ENCODE measurements at places on chromosomes 1 and 21.

- DNase-seq = no peak
These were observed 19.9 kb downstream of the NIBAN1 start for GRCh38 chr1:184954232-184954995.

DNA sequence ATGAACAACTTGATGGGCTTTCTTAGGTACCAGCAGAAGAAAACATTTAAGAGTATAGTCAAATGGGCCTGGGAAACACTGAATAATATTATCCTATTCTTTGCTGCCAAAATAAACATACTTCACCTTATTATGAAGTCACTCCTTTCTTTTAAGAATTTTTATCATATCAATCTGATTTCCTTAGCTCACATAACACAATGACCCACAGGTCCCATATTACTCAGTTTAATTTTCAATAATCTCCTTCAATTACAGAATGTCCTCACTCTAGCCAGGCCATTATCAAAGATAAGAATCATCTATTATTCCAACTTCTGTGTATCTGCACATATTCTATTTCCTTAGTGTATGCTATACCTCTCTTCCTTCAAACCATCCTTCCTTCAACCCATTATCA lies 63.0 kb downstream of the PIGK start:
- no peak for DNase-seq

DNA sequence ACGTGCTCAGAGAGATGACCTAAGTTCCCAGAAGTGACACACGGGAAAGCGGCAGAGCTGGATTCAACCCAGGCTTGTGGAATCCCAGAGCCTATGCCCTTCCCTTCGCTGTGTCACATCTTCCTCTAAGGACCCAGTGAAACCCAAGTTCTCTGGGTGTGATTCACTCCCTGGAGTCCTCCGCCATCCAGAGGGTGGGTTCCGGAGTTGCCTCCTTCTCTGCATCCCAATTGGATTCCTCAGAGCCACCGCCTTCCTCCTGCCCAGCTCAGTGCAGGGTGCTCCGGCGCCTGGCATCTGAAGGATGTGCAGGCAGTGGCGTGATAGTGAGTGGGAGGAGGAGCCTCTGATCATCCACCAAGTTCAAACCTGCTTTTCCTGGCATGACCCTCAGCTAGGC lies 20.7 kb upstream of the RCC2 start:
- DNase-seq = no peak

GRCh38 chr1:118954301-118954905 lies 33.7 kb downstream of the TBX15 start:
- DNase-seq = no peak

DNA sequence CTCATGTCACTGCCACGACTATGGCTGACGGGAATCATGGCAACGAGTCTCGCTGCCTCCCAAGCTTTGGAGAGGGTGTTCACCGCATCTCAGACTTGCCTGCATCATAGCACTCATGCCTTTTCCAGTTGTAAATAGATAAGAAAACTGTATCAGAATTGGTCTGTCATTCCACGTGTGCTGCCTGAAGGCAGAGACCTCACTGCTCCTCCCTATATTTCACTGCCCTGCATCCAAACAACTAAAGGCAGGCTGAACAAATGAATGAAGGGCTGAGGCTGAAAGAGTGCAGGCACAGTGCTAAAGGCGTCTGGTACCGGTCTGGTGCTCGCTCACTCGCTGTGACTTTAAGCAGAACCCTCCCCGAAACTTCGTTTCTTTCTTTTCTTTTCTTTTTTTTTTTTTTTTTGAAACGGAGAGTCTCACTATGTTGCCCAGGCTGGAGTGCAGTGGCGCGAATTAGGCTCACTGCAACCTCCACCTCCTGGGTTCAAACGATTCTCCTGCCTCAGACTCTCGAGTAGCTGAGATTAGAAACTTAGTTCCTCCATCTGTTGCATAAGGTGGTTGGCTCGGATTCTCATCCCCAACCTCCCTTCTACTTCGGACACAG lies 542 bp downstream of the EIF2B3 start:
- no peak for DNase-seq

GRCh38 chr1:192877283-192877886 lies 68.5 kb downstream of the RGS2 start:
- no peak for DNase-seq

GRCh38 chr1:201090541-201090940 lies 21.7 kb downstream of the CACNA1S start:
- no peak for DNase-seq

DNA sequence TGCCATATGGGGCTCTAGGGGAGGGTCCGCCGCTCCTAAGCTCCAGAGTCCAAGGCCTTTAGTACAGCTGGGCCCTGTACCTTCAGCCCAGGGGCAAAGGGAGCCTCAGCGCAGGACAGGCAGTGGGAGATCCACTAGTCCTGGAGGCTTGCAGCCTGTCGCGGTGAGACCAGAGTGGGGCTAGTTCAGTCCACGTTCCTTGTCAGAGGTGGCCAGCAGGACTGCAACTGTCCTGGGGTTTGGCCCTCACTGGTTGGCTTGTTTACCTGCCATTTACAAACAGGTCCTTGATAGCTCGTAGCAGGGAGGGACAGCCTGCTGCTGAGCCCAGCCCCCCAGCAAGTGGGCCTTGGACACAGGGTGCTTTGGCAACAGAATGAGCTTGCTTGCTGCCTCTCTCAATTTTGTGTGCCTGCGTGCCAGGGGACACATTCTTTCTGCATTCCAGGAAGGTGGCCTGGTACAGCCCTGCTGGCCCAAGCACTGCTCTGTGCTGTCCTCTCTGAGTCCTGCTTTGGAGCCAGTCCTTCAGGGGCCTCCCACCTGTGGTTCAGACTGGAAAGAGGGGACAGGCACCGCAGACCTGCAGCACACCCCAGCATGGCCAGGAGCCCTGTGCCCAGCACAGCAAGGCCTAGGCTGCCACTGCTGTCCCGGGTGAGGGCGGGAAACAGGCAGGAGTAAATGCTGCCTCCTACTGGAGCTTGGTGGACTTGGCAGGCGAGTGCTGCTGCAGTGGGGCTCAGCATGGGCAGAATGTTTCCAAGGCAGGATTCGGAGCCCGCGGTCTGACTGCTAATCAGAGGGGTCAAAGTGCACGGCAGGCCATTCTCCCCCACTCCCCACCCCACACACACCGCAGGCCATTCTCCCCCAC lies 15.2 kb downstream of the H6PD start:
- no peak for DNase-seq

GRCh38 chr1:43541141-43541540 lies 10.5 kb downstream of the PTPRF start:
- no peak for DNase-seq

- no peak for DNase-seq
These were observed 1.9 kb downstream of the RNF187 start for GRCh38 chr1:228488818-228489674.

DNA sequence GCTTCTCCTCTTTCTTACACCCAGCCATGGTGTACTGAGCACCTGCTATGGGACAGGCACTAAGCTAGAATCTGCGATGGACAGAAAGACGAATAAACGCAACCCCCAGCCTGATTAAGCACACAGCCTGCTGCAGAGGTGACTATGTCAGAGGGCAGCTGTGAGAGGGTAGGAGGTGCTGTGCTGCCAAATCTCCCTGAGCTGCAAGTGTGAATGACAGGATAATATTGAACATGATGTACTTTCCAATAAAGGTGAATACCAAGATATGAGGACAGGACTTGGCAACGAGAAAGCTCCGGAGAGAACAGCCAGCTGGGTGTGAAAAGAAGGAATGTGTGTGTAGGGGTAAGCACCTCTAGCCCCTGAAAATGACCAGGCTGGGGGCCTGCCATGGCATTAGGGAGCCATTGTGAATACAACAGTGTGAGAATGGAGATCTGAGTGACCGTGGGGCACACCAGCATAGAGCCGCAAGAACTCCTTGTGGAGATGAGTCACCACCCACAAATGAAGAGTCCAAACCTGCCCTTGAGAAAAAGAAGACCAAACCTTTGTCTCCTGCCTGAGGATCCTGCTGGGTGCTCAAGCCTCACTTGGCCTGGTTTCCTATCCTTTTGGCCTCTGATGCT lies 83.0 kb upstream of the ATF3 start:
- no peak for DNase-seq

- DNase-seq = no peak
These were observed 20.5 kb downstream of the RCSD1 start for GRCh38 chr1:167650269-167651160.

DNA sequence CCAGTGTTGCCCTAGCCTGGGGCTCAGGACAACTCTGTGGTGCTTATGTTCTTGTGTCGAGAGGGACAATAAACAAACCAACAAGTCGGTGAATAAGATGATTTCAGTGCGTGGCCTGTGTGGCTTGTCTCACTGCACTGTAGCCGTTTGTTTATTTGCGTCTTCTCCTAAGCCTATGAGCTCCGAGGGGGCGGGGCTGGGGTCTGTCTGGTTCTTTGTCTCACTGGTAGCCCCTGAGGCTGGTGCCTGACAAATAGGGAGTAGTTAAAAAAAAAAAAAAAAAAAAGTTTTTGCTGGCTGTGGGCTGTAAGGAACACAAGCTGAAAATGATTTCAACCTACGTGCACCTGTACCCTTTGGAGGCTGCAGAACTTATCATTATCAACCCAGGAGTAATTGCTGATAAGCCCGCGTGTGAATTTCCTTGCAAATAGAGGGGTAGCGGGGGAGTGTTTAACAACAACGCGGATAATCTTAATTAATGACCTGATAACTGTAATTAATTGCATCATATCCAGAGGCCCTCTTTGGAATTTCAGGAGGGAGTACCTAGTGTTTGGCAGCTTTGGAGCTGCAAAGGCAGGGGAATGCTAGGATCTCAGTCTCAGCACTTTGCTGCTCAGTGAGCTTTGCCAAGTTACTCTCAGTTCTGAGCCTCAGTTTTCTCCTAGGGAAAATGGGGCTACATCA lies 925 bp upstream of the ARHGEF10L start:
- DNase-seq = no peak

GRCh38 chr1:32199717-32200072 lies 700 bp upstream of the CCDC28B start:
- DNase-seq = no peak

DNA sequence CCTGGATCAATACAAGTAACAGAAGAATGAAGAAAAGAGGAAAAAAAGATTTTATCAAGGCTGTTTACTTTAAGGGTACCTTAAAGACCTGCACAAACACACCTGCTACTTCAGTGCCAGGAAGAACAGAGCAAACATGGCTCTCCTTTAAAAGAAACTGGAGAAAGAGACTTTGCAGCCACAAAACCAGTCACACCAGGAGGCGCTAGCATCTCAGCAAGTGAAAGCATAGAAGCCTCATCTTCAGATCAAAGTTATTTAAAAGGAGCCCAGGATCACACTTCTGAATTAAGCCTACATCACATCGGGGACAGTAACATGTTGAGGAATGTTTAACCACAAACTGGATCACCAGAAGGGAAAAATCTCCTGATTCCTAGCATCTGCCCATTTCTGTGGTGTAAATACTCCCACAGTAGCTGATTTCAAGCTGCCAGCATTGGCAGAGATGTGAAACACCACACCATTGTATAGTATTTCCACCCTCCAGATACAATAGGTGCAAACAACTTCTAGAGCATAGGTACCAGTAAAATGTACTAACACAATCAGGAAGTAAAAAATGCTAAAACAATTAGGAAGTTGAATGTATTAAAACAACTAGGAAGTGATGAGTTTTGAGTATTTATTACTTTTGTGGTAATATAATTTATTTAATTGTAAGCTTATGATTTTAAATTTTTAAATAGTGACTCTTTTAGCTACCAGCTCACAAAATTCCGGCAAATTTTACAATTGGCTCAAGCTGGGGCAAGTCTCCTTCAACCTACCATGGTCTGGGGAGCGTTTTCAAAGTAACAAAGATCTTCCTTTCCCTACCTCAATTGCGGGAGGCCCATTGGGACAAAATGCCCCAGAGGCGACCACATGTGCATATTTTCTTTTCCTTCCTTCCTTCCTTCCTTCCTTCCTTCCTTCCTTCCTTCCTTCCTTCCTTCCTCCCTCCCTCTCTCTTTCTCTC lies 105.3 kb upstream of the CLDN14 start:
- no peak for DNase-seq

GRCh38 chr1:228798548-228798947 lies 63.3 kb downstream of the RHOU start:
- no peak for DNase-seq

DNA sequence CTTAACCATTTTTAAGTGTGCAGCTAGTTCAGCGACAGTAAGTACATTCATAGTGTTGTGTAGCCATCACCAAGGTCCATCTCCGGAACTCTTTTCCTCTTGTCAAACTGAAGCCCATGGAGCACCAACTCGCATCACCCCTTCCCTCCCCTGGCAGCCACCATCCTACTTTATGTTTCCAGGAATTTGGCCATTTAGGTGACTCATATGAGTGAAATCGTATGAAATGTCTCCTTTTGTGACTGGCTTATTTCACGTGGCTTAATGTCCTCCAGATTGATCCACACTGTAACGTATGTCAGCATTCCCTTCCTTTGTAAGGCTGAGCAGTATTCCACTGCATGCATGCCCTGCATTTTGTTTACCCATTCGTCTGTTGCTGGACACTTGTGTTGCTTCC lies 2.5 kb downstream of the COL6A2 start:
- no peak for DNase-seq

DNA sequence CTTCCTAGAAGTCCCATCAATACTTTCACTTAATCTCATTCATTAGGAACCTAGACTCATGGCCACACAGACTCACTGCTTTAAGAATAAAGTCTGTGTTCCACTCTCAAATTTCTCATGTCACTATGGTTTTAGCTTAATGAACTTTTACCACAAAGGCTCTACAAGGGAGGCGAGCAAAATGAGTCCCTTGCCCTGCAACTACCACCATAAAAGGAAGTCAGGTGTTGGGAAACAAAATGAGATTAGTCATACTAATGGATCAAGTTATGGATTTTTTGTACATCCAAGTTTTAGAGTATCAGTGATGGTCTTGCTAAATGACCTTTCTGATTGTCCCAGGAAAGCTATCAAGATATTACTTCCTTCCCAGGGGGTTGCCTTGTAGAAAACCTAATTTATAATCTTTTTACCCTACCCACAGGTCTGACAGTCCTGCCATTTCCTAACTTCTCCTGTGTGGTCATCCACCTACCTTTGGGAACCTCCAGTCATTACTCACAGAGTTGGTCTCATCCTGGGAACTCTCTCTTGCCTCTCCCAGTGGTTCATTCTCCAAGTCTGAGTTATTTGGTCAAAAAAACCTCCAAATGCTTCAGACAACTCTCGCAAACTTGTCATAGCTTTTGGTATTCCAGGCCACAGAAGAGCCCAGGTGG lies 51.8 kb upstream of the SLC16A1 start:
- DNase-seq = no peak

- DNase-seq = no peak
These were observed 32.3 kb downstream of the INKA2 start for GRCh38 chr1:111706921-111707320.
